ENCODE measurements at places on chromosomes 7 and 10. TPM values are rescaled to one million over a fixed set of nuclear protein-coding genes. Genes with fewer than 3 reads are reported as not detected.

Gene AS3MT
- 27.3 TPM for total RNA-seq

Gene MYPN
- not detected for total RNA-seq

Gene C10orf62
- 0.28 TPM for total RNA-seq

Gene UBE2D1
- 6.2 TPM for total RNA-seq

Gene OPN4
- not detected for total RNA-seq

Gene SFRP4
- total RNA-seq = 1.2 TPM

DNA sequence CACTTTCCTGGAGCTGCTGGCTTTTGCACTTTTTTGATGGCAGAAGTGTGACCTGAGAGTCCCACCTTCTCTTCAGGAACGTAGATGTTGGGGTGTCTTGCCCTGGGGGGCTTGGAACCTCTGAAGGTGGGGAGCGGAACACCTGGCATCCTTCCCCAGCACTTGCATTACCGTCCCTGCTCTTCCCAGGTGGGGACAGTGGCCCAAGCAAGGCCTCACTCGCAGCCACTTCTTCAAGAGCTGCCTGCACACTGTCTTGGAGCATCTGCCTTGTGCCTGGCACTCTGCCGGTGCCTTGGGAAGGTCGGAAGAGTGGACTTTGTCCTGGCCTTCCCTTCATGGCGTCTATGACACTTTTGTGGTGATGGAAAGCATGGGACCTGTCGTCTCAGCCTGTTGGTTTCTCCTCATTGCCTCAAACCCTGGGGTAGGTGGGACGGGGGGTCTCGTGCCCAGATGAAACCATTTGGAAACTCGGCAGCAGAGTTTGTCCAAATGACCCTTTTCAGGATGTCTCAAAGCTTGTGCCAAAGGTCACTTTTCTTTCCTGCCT is 31.1 kb downstream of the PFKFB3 start:
- H3K27me3 ChIP-seq = no peaks in the 10 kb centered on the region
- no peak for DNase-seq
- peaks cover 16% of the 10 kb centered on the region for H3K36me3 ChIP-seq
- no peak overlapping the region for H3K4me3 ChIP-seq
- no peaks in the 10 kb centered on the region for H3K4me1 ChIP-seq

- H3K27me3 ChIP-seq = no peaks in the 10 kb centered on the region
- H3K27ac ChIP-seq = no peak overlapping the region
- H3K36me3 ChIP-seq = no peaks in the 10 kb centered on the region
- DNase-seq = no peak
- no peak overlapping the region for H3K4me3 ChIP-seq
Measured at GRCh38 chr7:64183126-64183742, 23.8 kb upstream of the ZNF735 start.

GRCh38 chr7:142329062-142329790 is 71.4 kb upstream of the PRSS58 start:
- DNase-seq = no peak
- H3K36me3 ChIP-seq = no peaks in the 10 kb centered on the region
- H3K4me3 ChIP-seq = no peak overlapping the region
- H3K27me3 ChIP-seq = no peaks in the 10 kb centered on the region
- no peaks in the 10 kb centered on the region for H3K4me1 ChIP-seq

GRCh38 chr10:10869592-10869991 is 148.1 kb upstream of the CELF2 start:
- H3K27me3 ChIP-seq = no peaks in the 10 kb centered on the region
- H3K36me3 ChIP-seq = no peaks in the 10 kb centered on the region
- H3K4me1 ChIP-seq = no peaks in the 10 kb centered on the region
- DNase-seq = no peak

GRCh38 chr7:69817841-69818635 is 219.8 kb downstream of the AUTS2 start:
- DNase-seq = no peak
- no peaks in the 10 kb centered on the region for H3K36me3 ChIP-seq
- no peak overlapping the region for H3K4me3 ChIP-seq
- H3K4me1 ChIP-seq = no peaks in the 10 kb centered on the region

DNA sequence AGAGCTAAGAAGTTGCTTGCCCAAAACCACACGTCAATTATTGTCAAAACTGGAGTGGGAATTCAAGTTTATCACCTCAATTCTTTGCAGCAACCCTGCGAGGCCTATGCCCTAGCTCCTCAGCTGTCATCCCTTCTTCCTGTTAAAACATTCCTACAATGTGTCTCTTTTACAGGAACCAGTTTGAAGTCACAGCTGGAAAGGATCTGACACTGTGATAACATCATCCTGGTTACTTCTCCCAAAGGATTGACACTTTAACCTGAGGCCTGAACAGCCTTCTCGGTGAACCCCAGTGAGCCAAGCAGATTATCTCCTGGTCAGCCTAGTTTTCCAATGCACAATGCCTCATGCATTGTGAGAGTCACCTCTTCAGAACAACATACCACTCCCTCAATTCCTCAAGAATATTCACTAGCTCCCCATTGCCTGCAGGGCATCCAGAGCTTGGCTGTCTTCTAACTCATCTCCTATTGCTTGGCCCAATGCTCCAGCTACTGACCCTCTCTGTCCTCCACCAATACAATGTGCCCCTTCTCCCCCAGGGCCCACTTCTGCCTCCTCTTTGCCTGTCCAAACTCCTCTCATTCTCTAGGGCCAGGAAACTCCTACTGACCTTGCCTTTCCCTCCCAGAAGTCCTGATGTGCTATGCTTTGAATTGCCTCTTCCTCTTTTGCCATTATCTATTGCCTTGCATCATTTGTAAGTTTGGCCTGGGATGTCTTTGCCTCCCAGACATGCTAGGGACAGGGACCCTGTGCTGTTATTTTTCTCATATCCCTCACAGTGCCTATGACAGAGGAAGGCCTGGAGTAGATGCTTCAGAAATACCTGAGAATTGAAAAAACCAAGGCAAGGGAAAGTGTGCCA is 10.4 kb upstream of the DLG5 start:
- peaks cover 37% of the 10 kb centered on the region for H3K4me1 ChIP-seq
- H3K27me3 ChIP-seq = no peaks in the 10 kb centered on the region
- no peak overlapping the region for H3K4me3 ChIP-seq

DNA sequence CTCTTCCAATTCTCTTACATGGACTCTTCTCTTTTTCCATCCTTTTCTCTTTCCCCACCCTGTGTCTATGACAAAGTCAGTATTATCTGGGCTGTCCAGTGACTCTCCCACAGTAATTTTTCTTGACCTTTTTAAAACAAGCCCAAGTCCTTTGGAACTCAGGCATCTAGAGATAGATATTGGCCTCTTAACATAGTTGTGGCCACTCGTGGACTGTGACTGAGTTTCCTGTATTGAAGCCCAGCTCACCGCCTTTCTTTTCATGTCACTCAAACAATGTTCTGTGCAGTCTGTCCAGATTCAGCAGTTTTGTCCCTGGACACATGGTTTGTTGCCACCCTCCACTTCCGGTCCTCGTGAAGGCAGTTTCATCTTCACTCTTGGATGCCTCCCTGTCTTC is 110.9 kb upstream of the CDC14C start:
- H3K4me1 ChIP-seq = no peaks in the 10 kb centered on the region
- no peak for DNase-seq
- no peak overlapping the region for H3K4me3 ChIP-seq
- H3K27ac ChIP-seq = no peak overlapping the region
- H3K36me3 ChIP-seq = no peaks in the 10 kb centered on the region

- H3K27ac ChIP-seq = no peak overlapping the region
- H3K4me1 ChIP-seq = peaks cover 16% of the 10 kb centered on the region
- DNase-seq = no peak
- no peaks in the 10 kb centered on the region for H3K36me3 ChIP-seq
- peaks cover 94% of the 10 kb centered on the region for H3K27me3 ChIP-seq
- H3K4me3 ChIP-seq = no peak overlapping the region
Measured at GRCh38 chr10:1188558-1189135, 132.5 kb downstream of the WDR37 start.

DNA sequence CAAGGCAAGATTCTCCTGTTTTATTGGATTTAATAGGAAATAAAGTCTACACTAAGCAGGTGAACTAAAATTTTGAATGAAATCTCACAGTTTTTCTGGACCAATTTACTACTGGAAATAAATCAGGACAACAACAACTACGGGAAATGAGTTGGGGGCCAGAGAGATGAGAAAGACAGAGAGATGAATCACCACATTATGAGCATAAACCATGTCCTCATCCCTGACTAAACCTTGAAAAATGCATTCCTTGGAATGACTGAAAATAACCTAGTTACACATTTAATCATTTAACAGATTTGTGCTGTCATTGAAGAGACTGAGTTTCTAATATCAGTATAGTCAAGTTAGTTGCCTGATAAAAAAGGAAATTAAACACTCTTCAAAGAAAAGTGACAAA is 608.4 kb upstream of the KCND2 start:
- H3K4me1 ChIP-seq = no peaks in the 10 kb centered on the region
- no peak overlapping the region for H3K27ac ChIP-seq
- no peaks in the 10 kb centered on the region for H3K27me3 ChIP-seq
- no peaks in the 10 kb centered on the region for H3K36me3 ChIP-seq
- no peak for DNase-seq
- no peak overlapping the region for H3K4me3 ChIP-seq

DNA sequence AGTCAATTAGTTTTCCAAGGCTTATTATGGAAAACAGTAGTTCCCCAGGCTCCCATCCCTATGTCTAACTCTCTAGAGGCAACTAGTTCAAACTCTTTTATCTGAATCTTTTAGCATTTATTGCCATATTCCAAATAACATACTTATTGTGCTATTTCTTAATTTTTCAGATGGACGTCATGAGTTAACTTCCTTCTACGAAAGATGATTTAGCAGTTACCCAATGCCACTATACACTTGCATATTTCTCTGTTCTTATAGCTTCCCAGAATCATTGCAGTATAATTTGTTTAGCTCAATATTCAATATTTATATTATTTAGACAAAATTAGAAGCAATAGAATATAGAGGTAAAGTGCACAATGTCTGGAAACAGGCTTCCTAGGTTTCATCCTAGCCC is 52.8 kb downstream of the REEP3 start:
- H3K4me1 ChIP-seq = no peaks in the 10 kb centered on the region
- no peak overlapping the region for H3K4me3 ChIP-seq
- no peak overlapping the region for H3K27ac ChIP-seq
- H3K27me3 ChIP-seq = no peaks in the 10 kb centered on the region
- DNase-seq = no peak
- H3K36me3 ChIP-seq = peaks cover 4% of the 10 kb centered on the region

- H3K27ac ChIP-seq = no peak overlapping the region
- no peak overlapping the region for H3K4me3 ChIP-seq
- peaks cover 11% of the 10 kb centered on the region for H3K27me3 ChIP-seq
- peaks cover 28% of the 10 kb centered on the region for H3K4me1 ChIP-seq
- H3K36me3 ChIP-seq = no peaks in the 10 kb centered on the region
Measured at GRCh38 chr7:122311050-122311700, 6.6 kb upstream of the FEZF1 start.

- H3K4me3 ChIP-seq = no peak overlapping the region
- no peaks in the 10 kb centered on the region for H3K36me3 ChIP-seq
- H3K27ac ChIP-seq = no peak overlapping the region
- no peaks in the 10 kb centered on the region for H3K4me1 ChIP-seq
- peaks cover 14% of the 10 kb centered on the region for H3K27me3 ChIP-seq
Measured at GRCh38 chr7:107051376-107051775, 6.9 kb downstream of the PRKAR2B start.

All from HepG2 (cell line).